ENCODE measurements at places on chromosomes 16 and 17.

GRCh38 chr16:84751947-84752346, 52.1 kb downstream of the USP10 start:
- DNase-seq: no peak

DNA sequence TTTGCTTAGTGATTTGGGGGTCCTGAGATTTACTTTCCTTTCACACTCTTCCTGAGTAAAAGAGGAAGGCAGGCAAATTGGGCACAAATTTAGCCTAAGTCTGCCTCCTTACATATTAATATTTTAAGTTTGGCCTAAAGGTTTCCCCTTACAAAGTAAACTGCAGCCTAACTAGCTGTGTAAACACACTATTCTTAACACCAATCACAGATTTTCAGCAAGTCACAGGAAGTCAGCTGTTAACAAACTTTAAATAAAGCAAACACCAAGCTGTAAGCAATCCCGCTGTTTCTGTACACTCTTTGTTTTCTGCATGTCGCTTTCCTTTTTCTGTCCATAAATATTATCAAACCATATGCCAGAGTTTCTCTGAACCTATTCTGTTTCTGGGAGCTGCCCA, 45.1 kb upstream of the ABCC11 start:
- DNase-seq: no peak

DNA sequence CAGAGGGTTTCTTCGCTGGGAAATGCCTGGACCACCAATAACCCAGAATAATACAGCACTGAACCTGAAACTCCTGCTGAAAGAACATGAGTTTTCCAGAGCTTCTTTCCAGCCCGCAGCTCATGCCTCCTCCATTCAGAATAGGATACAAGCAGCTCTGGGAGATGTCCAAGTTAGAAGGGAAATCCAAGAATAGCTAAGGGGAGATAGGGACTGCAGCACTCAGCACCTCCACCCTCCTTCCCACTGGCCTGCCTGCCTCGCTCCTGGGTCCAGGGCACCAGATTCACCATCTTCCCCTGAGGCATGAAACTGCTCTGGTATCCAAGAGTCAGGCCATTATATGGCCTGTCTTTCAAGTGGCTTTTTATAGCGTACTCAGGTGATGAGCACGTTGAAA, 4.1 kb downstream of the KRT31 start:
- no peak for DNase-seq

DNA sequence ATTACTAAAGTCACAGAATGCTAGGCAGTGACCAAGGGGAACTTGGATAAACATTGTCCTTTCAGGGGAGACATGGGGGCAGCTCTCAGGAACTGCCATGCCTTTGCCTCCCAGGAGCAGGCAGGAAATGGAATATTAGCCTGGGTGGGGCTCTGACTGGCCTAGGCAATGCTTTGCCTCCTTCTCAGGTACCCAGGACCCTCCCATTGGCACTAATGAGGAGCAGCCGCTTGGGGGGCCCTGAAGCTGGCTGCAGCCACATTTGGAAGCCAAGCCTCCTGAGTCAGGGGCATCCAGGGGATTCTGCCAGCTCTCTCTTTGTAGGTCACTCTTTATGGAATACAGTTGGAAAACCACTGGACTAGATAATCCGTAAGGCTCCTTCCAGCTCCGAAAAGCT, 5.5 kb downstream of the CPSF4L start:
- DNase-seq: no peak

DNA sequence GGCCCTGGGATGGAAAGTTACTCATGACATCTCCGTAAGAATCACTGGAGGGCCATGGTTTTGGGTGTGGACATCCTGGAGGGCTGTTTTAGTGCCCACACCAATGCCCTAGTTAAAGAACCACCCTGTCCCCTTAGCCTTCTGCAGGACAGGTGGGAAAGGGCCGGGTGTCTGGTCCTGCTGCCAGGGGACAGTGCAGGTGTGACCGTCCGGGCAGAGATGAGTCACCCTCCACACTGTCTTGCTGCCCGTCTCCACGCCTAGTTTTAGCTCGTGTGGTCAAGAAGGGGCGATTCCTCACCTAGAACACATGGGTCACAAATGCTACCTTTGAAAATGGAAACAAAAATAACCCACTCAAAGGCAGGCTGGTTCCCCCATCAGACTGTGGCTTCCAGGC, 17.0 kb downstream of the CEP295NL start:
- no peak for DNase-seq

DNA sequence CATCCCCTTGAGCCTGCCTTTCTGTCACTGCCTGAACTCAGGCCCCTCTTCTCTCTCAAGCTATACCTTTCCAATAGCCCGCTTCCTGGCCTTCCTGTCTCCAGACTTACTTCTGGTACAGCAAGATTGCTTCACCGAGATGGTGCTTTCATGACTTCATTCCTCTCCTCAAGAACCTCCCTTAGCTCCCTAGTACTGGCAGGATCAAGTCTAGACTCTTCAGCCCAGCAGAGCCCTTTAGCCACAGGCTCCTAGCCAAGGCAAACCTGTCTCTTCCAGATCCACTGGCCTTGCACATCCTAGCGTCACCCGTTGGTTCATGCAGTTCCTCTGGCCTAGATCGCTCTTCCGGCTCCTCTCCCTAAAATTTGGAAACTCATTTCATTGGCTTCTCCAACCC, 6.4 kb upstream of the ATP2A3 start:
- DNase-seq: no peak

DNA sequence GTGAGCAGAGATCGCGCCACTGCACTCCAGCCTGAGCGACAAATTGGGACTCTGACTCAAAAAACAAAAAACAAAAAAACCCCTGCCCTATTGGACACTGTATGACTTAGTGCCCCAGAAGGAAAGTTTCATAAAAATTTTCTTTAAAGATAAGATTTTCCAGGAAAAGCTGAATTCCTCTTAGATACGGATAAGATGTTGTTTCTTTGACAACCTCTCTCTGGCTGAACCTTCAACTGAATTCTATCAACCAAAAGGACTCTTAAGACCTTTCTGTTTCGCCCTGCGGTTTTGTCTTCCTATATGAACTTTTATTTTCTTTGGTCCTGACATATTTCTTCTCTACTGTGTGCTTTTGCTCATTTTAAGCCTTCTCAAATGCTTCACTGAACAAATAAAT, 35.8 kb downstream of the CPPED1 start:
- no peak for DNase-seq

DNA sequence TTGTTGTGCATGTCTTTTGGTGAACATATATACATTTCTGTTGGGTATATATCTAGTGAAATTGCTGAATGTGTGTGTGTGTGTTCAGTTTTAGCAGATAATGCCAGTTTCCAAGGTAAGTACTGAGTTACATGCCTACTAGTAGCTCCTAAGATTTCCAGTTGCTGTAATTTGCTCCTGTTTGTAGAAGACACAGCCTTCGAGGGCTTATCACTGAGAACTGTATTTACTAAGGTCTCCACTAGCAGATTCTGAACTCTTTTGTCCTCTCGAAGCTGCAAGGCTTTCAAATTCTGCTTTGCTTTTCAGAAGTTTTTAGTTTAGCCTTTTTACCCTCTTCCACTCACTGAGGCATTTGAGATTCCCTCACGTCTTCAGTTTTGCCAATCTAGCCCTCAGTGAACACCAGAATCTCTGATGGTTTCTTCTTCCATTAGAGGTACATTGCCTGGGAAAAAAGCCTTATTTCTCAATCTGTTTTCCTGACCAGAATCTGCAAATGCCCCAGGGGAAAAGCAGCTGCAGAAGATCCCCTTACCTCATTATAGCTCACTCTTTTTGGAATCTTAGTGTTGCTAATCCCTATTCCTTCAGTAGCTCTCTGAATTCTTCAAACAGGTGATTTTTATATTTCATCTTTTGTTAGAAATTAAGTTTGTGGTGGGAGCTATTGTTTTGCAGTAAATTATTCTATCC, 52.9 kb downstream of the NF1 start:
- no peak for DNase-seq

GRCh38 chr16:7086822-7087616, 245.6 kb upstream of the RBFOX1 start:
- DNase-seq: peak; percentile 19

DNA sequence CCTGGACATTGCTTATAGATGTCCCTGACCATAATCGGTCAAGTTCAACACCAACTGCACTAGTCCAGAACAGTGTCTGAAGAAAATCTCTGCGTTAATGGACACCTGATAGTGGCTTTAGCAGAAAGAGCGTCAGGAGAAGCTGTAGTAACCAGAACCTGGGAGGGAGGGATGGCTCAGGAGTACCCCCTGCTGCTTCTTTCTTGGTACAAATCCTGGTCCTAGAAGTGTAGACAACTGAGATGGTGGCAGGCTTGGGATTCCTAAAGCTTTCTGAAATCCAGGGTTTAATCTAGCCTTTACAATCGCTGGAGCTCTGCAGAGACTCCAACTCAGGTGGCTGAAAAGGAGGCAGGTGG, 5.4 kb downstream of the MAP3K14 start:
- no peak for DNase-seq

GRCh38 chr16:81445143-81445961, 744 bp downstream of the CMIP start:
- no peak for DNase-seq

GRCh38 chr16:4615384-4616046, 827 bp upstream of the UBALD1 start:
- DNase-seq: no peak

- no peak for DNase-seq
Measured at GRCh38 chr16:3413730-3414379, 12.8 kb downstream of the ZNF174 start.

Data from NCI-H187 treated with DMSO at 0.1 percent for 48 hours (cell line).